ENCODE measurements at places on chromosomes 3 and 15. TPM values are rescaled to one million over a fixed set of nuclear protein-coding genes. Genes with fewer than 3 reads are reported as not detected.

The SCG5 gene
- total RNA-seq, result 4.0 TPM

GRCh38 chr3:177753451-177754155, 556.3 kb upstream of the TBL1XR1 start:
- DNase-seq, result no peak

DNA sequence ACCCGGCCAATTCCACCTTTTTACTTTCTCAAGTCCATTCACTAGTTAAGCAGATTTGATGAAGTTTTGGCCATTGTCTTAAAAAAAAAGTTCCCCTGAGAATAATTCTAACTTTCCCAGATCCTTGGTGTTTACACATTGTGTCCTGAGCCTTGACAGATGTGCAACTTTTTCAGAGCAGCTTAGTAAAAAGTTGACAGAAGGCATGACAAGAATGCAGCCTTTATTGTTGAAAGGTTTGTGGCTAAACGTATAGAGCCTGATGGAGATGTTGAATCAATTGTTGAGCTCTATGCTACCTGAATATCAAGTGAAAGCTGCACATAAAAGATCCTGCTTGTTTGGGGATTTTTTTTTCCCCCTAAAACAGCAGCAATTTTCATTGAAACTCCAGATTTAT, 75.3 kb upstream of the CMTM7 start:
- no peak for DNase-seq

- no peak for DNase-seq
Observed at GRCh38 chr3:42653560-42654330, at the start of gene ZBTB47. TSS of gene ZBTB47 (plus strand) at chr3:42653697. CDS start at chr3:42658356, 4,659 bp downstream.

DNA sequence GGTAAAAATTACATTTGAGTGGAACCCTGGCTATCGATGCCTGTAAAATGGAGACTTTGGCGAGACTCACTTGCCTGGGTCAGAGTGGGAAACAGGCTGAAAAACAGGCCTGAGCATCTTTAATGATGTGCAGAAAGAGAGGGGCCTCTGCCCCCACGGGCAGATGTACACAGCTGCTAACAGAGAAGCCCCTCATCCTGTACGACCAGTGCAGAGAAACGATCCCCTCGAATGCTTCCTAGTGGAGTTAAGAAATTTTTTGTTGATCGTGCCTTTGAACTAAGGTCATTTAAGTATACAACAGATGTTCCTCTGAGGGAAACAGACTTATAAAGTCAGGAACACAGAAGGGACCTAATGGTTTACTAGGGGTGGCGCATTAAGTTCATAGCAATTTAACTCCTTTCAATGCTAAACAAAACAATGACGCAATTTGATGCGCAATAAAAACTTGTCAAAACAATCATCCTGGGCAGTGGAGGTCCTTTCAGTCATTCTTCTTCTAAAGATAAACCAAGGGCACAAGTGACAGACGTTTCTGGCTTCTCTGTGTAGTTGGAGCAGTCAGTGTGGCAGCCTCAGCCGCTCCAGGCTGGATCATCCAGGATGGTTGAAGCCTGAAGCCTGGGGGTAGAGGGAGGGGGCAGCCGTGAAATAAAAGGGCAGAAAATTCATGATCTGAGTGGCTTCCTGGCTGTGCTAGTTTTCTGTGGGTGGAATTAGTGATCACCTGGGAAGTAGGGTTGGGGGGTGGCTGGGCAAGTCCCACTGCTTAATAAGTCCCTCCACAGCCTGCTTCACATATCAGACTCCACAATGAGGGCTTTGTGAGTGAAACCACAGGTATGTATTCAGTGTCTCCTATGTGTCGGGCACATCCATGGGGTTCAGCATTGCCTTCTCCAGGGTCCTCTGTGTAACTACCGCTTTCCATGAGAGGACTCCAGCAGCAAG, 50.8 kb upstream of the MRPS22 start:
- DNase-seq, result peak; percentile 34

- DNase-seq, result no peak
Observed at GRCh38 chr15:52579852-52580251, 11.0 kb upstream of the ARPP19 start.

The CASR gene
- not detected for total RNA-seq

- no peak for DNase-seq
Observed at GRCh38 chr3:36859494-36859893, 85.4 kb downstream of the TRANK1 start.

The GOLGA8H gene
- 0.70 TPM for total RNA-seq
